Activated CD8-positive, alpha-beta memory T cell treated with anti-CD3 and anti-CD28 coated beads for 1 hour (primary cell): ENCODE measurements at places on chromosomes 5 and 9.

- no peak for DNase-seq
Observed at GRCh38 chr5:154223320-154223719, 32.8 kb downstream of the GALNT10 start.

DNA sequence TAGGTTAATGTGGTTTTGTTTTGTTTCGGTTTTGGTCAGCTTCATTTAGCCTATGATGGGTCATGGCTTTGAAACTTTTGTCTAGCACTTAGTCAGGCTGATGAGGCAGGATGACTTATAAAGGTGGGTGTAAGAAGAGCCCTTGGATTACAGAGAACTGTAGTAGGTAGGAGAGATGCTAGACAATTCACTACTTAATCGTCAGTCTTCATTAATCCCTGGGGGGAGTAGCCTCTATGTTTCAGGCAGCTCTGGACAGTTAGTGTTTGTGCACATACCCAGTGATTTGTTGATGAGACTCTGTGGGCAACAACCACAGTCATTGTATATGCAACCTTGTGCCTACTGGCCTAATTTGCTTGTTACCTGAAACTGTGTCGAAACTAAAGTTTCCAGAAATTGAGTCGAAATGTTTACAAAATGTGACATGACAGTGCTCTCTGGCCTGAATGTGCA is 113.3 kb downstream of the MTREX start:
- DNase-seq, result no peak

GRCh38 chr5:133041910-133042309 is 9.9 kb upstream of the HSPA4 start:
- DNase-seq, result no peak

DNA sequence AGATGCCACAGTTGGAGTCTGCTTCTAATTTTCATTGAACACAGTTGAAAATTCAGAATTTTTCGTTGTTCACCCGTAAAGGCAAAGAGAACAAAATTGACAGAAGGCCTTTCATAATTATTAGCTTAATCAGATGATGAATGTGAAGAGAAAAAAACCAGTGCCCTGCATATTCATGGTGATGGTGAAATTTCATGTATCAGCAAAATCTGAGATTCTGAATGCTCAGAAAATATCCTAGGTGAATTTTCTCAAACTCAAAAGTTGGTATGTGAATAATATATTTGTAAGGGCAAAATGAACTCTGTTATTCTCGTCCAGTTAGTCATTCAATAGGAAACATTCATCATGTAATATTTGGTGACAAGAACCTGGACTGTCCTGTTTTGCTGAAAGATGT is 135.9 kb upstream of the DHFR start:
- no peak for DNase-seq

DNA sequence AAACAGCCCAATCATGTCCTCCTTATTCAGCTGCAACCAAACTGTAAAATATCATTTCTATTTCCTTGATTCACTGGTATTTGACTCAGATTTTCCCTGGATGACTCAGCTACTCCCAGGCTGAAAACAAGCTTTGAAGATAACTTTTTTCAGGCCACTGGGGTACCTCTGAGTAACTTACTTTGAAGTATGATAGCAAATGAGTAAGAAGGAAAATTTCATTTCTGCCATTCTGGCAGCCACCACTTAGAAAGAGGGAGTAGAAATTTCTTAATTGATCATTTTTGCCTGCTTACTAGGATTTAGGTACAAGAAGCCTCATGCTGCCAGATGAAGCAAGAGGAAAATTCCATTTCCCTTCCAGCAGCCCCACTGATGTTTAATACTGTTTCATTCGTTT is 247.4 kb downstream of the PRELID2 start:
- DNase-seq, result no peak

DNA sequence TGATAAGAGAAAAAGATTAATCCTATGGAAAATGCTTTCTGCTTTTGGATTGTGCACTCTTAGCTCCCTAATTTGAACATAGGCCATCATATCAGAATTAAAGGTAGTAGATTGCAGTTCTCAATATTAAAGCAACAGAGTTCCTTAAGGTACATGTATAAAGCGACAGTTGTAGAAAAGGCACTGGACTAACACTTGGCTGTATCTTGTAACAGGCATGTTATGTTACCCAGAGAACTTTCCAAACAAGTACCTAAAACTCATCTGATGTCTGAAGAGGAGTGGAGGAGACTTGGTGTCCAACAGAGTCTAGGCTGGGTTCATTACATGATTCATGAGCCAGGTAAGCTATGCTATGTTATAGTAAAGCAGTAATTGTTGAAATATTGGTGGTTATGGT is 3.3 kb upstream of the SECISBP2 start:
- DNase-seq, result no peak

- no peak for DNase-seq
Observed at GRCh38 chr5:168327019-168327421, 35.6 kb downstream of the WWC1 start.

- no peak for DNase-seq
Observed at GRCh38 chr9:14192556-14192955, 121.4 kb downstream of the NFIB start.

DNA sequence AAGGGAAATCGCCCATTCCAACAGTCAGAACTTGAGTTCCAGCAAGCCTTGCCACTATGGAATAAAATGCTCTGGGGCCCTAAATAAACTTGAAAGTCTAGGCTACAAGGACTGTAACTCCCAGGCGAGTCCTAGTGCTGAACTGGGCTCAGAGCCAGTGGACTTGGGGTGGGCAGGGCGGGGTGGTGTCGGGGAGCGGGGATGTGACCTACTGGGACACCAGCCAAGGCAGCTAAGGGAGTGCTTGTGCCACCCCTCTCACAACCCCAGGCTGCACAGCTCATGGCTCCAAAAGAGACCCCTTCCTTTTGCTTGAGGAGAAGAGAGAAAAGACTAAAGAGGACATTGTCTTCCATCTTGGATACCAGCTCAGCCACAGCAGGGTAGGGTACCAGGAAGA is 61.5 kb downstream of the MEIKIN start:
- no peak for DNase-seq

DNA sequence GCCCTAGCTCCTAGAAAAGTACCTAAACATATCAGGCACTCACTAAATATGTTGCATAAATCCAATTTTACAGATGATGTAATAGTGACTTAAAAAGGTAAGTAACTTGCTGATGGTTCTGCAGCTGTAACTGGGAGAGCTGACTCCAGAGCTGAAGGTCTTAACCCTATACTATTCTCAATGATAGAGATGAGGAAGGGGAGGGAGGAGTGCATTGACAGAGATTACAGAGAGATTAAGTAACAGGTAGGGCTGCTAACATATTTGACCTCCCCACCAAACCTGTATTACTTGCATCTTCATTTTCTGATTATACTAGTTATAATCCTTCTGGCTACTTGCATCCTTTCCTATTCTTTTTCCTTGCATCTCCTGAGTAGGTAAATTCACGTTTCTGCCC is 255.4 kb upstream of the EFNA5 start:
- DNase-seq, result no peak

DNA sequence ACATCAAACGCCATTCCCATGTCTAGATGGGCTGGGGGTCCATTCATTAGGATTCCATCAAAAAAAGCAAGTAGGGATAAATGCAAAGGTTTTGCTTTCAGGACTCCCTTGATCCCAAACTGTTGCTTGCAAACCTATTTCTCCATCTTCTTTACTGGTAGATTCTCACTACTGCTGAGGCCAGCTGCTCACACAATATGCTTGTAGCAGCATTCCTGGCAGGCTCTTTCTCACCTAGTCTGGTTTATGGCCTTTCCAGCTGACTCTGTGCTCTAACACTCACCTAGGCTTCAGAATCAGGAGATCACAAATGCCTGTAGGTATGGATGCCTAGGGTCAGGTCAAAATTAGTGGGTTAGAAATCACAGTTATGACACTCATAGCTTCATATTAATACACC is 274.7 kb downstream of the GABRB2 start:
- DNase-seq, result no peak

- no peak for DNase-seq
Observed at GRCh38 chr9:126093771-126094170, 232.9 kb upstream of the MVB12B start.

DNA sequence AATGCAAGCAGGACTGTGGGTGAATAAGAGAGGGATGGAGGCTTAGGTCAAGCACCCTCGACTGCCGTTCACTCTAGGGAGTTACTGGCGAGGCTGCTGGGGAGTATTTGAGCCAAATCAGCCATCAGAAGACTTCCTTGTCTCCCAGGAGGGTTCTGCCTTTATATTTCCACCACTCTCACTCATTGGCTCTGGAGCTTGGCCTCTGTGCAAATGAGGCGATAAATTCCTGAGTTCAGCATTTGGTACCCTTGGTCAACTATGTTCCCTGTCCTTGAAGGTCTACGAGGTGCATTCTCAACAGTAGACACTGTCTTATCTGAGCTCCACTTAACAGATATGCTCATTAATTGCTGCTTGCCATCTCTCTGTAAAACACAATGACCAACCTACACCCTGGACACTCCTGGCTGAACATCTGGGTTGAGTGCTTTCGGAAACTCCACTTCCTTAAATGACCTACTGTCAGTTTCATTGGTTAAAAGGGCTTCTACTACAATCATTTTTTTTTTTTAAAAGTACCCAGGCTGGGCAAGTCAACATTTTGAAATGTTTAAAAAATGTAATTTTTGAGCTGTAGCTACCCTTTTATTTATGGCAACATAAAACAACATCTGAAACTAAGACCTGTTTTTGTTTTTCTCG is 153.2 kb downstream of the NTRK2 start:
- DNase-seq, result no peak

GRCh38 chr5:151357097-151357496 is 9.7 kb upstream of the SLC36A2 start:
- DNase-seq, result no peak
